DMS53 (cell line): ENCODE measurements at places on chromosomes 2 and 18.
A peak's percentile ranks its signal among the peaks of the same experiment; 100 is the strongest.

- no peak for DNase-seq
These were observed 5.9 kb upstream of the STARD7 start for GRCh38 chr2:96214554-96214953.

- no peak for DNase-seq
These were observed 1740.2 kb upstream of the CELF4 start for GRCh38 chr18:39305766-39306165.

DNA sequence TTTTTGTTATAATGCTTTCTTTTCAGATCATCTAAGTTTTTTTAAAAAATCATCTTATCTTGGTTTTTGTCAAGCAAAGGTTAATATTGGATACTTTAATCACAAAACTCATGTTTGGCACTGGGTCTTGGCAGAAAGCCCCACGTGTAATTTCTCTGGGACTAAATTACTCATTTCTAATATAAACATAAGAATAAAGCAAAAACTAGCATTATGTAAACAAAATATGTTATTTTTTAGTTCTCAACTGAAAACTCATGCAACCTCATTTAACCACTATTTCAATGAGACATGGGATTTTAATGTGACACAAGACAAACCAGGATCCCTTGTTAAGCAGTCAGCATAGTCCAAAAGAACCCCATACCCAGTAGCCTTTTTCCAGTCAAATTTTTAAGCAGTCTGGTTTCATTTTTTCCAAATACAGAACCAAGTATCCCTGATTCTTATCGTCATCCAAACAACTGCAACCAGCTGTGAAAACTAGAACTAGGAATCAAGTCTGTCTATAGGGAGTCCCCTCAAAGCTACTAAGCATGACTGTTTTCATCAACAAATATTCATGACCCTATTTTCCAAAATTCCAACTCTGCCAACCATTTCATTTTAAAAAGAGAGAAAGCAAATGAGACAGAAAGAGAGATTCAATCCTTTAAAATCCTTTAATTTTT, 27.1 kb downstream of the PID1 start:
- DNase-seq, result no peak

DNA sequence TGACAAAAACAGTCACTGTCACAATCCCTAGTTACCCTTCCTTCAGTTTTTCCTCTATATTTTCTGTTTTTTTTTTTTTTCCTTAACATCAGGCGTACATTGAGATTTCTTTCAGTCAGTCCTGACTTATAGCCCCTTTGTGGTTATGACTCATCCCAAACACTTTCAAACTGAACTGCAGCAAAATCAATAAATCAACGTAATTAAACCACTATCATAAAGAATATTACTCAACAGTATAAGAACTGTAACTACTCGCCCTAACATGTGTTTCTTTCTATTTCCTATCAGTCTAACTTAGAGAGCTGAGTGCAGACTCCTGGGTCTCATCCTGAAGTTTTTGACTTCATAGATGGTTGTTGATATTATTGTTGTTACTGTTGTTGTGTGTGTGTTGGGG, 523.5 kb downstream of the LRRTM4 start:
- DNase-seq, result peak; percentile 43

- DNase-seq, result no peak
These were observed 274.7 kb upstream of the HNMT start for GRCh38 chr2:137689549-137689948.

GRCh38 chr2:36680012-36680411, 16.5 kb upstream of the VIT start:
- no peak for DNase-seq

DNA sequence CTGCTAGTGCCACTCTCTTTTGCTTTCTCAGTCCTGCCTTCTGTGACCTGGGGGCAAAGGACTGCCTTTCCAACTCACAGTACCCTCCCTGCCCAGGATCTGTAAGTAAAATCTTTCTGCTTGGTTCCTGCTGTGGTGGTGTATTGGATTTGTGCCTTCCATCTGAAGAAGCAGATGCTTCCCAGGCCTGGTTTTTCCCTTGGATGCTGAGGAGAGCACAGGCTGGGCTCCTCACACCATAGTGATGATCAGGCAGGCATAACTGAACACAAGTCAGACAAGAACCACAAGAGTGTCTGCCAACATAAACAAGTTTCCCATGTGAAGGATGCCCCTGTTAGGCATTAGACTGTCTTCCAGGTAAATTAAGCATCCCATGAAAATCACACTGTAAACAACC, 121.3 kb upstream of the NRXN1 start:
- no peak for DNase-seq

DNA sequence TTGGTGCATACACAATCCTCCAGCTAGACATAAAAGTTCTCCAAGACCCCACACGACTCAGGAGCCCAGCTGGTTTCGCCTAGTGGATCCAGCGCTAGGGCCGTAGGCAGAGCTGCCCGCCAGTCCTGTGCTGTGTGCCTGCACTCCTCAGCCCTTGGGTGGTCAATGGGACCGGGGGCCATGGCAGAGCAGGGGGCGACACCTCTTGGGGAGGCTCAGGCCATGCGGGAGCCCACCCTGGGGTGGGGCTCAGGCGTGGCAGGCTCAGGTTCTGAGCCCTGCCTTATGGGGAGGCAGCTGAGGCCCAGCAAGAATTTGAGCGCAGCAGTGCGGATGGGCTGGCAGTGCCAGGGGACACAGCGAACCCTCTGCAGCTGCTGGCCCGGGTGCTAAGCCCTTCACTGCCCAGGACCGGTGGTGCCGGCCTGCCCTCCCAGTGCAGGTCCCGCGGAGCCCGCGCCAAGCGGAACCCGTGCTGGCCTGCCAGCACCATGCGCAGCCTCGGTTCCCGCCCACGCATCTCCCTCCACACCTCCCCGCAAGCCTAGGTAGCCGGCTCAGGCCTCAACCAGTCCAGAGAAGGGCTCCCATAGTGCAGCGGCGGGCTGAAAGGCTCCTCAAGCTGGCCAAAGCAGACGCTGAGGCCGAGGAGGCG, 1566.6 kb upstream of the SLC39A10 start:
- no peak for DNase-seq

DNA sequence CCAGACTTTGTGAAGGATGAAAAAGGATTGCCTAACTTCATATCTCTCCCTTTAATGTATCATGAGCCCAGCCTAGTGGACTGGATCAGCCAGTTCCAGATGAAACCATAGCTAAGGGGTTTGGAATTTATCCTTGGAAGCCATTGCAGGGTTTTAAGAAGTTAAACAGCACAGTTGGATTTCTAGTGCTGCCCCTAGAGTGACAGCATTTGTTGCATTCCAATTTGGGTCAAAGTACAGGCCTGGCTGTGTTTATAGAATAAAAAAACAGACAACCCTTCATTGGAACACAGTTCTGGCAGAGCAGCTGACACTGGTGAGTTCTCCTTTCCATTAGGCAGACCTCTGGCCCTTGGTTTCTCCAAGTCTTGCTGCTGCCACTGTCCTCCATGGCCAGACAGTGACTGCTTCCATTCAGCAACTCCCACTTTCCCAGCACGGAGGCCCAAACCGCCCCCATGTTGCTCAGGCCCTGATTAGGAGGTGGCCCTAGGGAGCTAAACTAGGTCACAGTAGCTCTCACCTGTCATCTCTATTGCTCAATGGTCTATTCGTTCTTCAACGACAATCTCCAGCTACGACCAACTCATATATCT, 8.0 kb downstream of the GPR39 start:
- DNase-seq, result no peak

GRCh38 chr2:48626047-48626446, 8.4 kb downstream of the GTF2A1L start:
- no peak for DNase-seq

GRCh38 chr2:80403081-80403480, 98.5 kb upstream of the LRRTM1 start:
- no peak for DNase-seq

- DNase-seq, result peak; percentile 77
These were observed 63.0 kb downstream of the REEP1 start for GRCh38 chr2:86274265-86274917.

GRCh38 chr18:26911840-26912239, 46.3 kb upstream of the AQP4 start:
- DNase-seq, result peak; percentile 55

GRCh38 chr2:204628926-204629712, 83.8 kb downstream of the PARD3B start:
- DNase-seq, result no peak

DNA sequence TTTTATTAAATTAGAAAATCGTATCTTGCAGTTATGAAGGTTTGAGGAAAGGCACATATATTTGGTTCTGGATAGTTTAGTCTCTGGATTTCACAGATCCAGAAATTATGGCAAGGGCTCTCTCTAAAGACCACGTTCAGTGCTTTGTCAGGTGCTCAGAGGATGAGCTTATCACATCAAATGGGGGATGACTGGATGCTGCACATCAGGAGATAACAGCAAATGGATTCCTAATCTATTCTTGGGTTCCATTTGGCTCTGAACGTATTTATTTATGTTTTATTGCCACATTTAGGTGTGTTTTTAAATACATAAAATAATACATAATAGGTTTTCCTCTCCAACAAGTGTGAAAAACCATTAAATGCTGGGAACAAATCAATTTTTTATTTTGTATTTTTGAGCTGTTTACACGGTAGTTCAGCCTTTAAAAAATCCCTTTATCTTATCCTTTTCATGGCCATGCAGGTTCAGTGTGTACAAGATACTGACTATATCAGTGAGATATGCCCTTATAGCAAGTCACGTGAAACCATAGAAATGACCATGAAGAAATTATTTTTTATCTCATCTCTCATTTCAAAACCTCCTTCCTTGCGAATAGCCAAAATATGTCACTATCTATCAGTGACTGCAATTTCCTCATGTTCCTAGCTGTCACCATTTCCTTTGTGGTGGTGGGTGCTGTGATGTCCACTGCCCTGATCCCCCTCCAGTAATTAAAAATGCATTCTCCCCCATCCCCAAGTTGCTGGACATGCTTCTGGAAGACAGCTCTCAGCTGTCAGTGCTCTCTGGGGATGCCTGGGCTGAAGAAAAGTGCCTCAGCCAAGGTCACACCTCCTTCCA, 25.9 kb upstream of the CXCR4 start:
- DNase-seq, result no peak

DNA sequence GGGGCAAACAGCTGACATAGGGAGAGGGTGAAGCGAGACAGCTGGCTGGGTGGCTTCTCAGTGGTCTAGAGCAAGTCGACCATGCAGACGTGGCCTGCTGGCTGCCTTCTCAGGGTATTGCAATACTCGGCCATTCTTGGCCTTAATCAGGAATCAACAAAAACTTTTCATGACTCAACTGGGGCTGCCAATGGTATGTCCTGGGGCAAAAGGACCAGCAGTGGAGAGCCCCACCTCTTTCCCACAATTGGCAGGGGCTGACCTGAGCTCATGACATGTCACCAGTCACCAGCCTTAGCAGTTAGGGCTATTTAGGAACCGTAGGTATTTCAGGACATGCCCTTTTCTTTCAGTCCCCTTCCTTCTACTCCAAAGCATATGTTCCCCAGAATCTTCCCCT, 19.1 kb downstream of the PLA2R1 start:
- no peak for DNase-seq

DNA sequence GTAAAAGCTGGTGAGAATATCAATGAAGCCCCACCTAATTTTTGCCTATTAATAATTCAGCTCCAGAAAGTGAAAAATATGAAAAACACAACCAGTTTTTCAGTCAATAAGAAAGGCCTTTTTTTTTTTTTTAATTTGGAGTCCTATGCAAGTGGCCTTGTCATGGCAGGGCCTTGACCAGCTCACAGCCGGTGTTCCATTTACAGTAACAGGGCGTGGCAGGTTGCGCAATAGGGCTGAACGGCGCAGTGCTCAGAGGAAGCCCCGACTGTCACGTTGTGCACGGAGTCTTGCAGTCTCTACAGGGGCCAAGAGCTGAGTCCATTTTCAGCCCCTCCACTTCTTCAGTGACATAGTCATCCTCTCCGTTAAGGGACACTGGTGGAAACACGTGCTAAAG, 184.1 kb upstream of the FN1 start:
- DNase-seq, result peak; percentile 52

DNA sequence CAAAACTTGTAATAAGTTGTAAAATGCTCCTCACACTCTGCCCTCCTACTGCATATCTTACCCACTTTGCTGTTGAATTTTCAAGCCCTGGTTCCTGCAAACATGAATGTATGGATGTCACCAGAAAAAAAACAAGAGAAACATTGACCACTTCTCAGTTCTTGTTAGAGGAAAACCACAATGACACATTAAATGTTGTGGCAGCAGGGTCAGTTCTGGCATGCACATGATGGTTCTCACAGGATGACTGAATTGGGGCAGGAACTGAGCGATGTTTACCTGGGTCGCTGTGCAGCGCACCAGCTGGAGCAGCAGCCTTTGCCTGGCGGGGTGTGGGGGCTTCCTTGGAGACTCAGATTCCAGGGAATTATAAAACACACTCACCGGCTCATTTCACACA, 14.0 kb upstream of the PRKCE start:
- no peak for DNase-seq

- DNase-seq, result peak; percentile 4
These were observed 44.1 kb downstream of the FMNL2 start for GRCh38 chr2:152379089-152379488.

- no peak for DNase-seq
These were observed 289.0 kb downstream of the CDH2 start for GRCh38 chr18:27887711-27888495.

DNA sequence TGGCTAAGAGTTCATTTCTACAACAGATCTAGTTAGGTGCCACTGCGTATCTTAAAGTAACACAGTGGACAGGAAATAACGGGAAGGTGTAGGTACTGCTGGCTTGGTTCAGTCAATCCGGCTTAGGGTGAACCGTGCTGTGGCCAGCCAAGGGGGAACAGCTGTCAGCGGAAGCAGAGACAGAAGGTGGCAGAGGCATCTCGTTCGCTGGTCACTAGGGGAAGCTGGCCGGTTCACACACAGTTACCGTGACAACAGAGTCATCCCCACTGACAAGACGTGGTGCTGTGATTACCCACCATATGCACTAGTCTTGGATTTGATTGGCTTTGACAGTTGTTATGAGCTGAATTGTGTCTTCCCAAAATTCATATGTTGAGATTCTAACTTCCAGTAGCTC, 58.8 kb upstream of the HDAC4 start:
- no peak for DNase-seq

- peak; percentile 75 for DNase-seq
These were observed 1.0 kb downstream of the AGAP1 start for GRCh38 chr2:235494716-235495372.

DNA sequence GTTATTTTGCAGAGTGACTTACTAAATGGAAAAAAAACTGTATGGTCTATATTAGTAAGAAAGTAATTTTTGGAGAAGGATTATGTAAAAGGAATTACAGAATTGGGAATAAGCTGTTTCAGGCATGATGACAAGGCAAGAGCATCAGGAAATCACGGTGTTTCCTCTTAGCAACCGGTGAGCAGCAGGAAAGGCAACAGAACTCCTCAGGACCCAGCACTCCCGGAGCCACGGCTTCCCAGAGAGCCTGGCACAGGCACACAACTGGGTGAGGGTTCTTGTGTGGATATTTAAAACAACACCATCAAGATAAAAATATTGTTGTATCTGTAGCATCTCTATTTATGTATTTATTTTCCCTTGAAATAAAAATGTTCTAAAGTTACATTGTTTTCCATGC, 34.4 kb downstream of the CYP27C1 start:
- DNase-seq, result no peak

- DNase-seq, result no peak
These were observed 13.2 kb upstream of the DNAJC27 start for GRCh38 chr2:24984912-24985311.
